ENCODE measurements at places on chromosomes 12 and 14.

GRCh38 chr12:65123435-65124063 is 2.4 kb upstream of the WIF1 start:
- peak; percentile 92 for DNase-seq

DNA sequence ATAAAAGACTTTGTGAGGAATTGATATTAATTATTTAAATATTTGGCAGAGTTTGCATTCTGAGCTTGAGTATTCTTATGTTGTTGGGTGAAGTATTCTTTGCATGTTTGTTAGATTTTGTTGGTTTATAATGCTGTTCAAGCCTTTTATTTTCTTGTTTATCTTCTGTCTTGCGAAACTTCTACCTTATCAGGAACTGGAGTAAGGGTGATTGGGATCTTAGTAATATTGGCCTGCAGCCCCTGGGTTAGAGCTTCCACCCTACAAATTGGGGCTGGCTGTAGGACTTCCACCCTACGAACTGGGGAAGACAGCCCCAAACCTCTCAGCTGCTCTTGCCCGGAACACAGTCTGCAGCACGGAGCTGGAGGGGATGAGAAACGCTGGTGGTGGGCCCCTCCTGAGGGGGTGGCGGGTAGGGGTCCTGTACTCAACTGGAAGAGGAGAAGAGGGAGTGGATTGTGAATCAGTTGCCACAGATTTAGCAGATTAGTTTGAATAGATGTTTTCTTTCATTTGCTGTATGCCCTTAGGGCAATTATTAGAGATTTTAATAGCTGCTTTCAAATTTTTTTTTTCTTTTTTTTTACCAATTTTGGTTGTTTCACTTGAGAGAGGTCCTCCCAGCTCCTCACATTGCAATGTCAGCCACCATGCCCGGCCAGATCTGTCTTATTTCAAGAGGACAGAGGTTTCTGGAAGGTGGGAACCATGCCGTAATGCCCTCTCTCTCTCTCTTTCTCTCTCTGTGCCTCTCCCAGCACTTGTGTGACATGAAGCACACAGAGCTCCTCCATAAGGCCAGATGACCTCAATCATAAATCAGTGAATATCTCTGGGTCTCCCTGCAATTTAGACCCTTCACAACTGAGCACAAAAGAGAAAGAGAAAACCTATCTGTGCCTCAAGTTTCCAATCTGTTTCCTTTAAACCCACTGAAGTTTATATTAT is 123.4 kb downstream of the DICER1 start:
- DNase-seq: no peak

GRCh38 chr12:94284046-94284445 is 135.7 kb downstream of the PLXNC1 start:
- DNase-seq: no peak

DNA sequence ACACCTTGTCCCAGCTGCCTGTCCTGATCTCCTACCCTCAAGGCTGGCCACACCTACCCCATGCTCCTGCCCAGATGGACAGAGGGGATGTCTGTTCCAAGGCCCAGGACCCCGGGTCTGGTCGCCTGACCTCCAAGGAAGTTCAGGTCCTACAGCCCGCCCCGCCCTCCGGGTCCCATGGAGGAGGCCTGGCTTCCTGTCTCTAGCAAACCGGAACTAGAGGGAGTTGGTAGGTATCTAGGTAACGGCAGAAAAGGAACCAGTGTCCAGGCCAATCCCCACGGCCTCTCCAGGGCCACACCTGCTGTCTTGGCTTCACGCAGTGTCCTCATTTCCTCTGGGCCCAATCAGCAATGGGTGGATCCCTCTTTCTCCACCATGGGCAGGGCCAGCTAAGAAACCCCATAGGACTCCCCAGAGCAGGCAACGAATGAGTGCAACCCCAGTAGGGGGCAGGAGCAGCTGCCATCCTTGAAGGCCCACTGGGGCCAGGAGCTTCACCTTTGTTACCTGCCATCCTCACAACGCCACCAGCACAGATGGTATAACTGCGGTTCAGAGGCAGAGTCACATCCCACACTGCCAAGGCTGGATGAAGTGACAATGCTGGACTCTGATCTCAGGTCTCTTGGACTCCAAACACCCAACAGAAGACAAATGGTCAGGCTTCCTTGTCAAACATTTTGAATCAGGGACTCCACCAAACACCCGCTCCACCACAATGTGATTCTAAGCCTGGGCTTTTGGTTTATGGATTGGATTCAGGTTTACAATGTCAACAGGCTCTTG is 25.1 kb upstream of the RPLP0 start:
- DNase-seq: peak; percentile 77

GRCh38 chr12:71958056-71958455 is 19.4 kb downstream of the TPH2 start:
- no peak for DNase-seq

DNA sequence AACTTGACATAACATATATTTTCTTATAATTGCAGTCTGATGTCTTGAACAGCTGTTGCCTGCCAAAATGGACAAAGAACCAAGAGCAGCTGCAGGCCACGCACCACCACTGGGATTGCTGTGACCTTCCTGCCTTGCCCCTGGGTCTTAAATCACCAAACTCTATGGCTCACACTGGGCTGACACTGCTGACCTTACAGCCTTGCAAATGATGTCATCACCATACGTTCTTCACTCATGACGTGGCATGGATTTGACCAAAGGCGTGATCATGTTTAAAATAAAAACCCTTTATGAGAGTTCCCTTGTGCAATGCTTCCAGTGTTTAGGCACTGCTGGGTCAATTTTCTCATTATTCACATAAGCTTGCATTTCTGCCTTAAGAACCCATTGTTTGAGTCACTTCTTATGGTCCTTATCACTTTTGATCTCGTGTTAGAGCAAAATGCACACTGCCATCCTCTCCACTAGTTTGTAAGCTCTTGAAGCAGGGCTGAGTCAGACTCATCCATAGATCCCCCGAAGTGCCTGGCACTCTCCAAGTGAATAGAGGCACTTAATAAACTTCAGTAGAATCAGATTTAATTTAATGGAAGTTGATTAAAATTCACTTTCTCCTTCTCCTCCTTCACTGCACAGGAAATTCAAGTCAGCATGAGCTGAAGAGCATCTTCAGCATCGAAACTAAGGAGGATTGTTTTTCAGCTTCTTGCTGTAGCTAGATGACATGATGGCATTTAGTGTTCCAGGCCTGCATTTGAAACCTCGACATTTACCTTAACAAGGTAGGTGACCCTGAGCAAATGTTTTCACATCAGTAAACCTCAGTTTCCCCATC is 132.4 kb upstream of the PZP start:
- DNase-seq: no peak

GRCh38 chr14:55126932-55127459 is 2.1 kb upstream of the LGALS3 start:
- no peak for DNase-seq

GRCh38 chr14:65070471-65070976 is 31.8 kb downstream of the MAX start:
- DNase-seq: no peak

- DNase-seq: peak; percentile 71
Observed at GRCh38 chr12:10722502-10722904, 620 bp downstream of the YBX3 start.

DNA sequence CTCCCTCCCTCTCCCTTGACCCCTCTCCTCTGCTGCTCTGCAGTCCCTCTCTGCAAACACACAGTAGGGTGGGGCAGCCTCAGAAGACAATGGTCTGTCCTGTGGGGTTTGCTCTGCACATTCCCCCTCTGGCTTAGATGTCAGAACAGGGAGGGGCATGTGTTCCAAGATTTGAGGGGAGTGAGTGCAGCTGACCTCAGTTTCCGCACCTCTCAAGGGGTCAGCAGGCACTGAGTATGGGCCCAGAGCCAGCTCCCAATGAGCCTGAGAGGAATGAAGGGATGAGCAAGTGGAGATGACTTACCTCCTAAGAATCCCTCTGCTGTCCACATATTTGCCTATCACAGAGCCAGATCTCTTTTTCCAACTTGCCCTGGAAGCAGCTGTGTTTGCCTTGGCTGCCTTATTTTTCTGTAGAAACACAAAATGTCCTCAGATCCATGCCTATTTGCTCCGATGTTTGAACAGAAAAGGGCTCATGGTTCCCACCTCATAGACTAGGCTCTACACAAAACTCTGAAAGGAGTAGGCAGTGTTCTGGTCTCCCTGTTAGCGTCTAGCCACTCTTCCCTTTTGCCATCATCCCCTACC is 111.4 kb downstream of the CRACR2A start:
- no peak for DNase-seq

DNA sequence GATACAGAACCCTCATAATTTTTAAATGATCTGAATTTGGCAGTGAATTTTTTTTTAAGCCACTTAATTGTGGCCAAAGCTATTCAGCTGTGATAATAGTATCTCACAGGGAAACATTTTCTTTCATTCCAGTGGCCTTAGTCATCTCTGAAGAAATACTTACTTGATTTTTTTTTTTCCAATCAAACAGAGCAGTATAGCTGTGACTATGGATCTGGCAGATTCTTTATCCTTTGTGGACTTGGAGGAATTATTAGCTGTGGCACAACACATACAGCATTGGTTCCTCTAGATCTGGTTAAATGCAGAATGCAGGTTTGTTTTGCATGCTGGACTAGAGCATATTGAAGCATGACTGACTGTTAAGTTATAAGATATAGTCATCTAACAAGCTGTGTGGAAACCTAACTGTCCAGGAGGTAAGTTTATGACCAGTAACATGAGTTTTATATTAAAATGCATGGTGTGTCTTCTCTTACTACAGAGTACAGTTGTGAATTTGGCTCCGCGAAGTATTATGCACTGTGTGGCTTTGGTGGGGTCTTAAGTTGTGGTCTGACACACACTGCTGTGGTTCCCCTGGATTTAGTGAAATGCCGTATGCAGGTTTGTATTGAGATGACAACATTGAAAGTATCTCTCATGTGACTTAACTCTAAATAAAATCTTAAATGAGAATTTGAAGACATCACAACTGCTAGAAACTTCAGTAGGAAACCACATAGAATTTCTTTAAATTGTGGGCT is 1.9 kb downstream of the SLC25A3 start:
- DNase-seq: no peak

DNA sequence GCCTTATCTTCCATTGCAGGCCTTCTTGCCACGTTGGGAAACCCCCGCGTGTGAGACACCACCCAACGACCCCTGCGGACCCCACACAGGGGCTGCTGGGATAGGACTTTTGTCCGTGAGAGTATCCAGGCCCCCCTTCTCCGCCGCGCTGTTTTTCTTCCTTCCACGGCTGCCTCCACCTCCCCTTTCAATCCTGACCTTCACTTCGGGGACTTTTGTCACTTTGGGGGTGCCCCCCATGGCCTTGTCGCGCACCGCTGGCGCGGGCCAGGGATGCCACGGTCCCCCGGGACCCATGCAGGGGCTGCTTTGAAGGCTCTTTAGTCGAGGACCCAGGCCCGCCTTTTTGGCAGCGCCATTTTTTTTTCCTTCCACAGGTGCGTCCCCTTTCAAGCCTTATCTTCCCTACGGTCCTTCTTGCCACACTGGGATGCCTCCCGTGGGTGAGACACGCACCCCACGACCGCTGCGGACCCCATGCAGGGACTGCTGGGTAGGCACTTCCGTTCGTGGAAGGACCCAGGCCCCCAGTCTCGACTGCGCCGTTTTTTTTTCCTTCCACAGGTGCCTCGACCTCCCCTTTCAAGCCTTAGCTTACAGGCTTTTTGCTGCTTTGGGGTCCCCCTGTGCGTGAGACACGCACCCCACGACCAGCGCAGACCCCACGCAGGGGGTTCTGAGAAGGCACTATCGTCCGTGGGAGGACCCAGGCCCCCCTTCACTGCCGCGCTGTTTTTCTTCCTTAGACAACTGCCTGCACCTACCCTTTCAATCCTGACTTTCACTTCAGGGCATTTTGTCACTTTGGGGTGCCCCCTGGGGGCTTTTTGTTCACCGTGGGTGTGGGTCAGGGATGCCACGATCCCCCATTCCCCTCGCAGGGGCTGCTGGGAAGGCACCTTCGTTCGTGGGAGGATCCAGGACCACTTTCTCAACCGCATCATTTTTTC is 267.4 kb downstream of the ALG10 start:
- DNase-seq: no peak

- no peak for DNase-seq
Observed at GRCh38 chr12:53652366-53652765, 23.5 kb downstream of the ATP5MC2 start.

GRCh38 chr14:100222224-100223093 is 16.5 kb upstream of the YY1 start:
- DNase-seq: peak; percentile 68

DNA sequence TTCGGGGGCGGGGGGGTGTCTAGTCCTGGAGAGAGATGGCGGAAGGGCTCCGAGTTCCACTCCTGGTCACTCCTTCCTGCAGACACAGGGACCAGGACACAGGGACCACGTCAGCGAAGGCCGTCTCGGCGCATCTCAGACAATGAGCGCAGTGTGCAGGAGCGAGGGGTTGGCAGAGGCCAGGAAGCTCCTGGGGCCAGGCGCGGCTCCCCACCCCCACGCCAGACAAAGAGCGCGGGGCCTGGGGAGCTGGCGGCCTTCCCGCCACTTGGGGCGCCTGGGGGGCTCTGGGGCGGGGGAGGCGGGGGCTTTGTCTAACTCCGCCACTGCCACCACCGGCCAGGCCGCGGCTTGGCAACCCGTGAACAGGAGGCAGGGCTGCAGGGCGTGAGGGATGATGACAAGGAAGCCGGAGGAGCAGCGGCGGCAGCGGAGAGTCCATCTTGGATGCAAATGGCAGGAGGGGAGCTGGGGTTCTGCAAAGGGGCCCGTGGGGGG is 2.2 kb downstream of the CDK2AP1 start:
- peak; percentile 96 for DNase-seq

- no peak for DNase-seq
Observed at GRCh38 chr14:102988054-102988453, 65.6 kb downstream of the AMN start.

GRCh38 chr12:107415071-107415470 is 270.5 kb upstream of the PWP1 start:
- no peak for DNase-seq

DNA sequence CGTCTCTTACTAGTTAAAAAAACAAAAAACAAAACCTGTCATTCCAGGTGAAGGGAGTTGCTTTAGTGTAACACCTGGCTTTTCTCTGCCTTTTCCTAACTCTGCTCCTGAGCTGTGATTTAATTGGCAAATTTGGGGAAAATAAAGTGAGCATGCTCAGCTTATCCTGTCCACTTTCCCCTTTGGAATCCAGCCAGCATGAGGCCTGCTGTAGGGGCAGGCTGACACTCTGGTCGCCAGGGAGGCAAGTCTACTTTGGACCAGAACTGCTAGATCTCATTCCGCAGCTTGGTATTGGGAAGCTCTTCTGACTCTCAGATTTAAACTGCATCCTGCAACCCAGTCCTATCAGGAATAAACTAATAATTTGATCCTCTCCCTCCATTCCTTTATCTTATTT is 30.1 kb downstream of the CDKN1B start:
- DNase-seq: no peak

GRCh38 chr14:63394841-63395240 is 76.1 kb upstream of the GPHB5 start:
- DNase-seq: no peak

DNA sequence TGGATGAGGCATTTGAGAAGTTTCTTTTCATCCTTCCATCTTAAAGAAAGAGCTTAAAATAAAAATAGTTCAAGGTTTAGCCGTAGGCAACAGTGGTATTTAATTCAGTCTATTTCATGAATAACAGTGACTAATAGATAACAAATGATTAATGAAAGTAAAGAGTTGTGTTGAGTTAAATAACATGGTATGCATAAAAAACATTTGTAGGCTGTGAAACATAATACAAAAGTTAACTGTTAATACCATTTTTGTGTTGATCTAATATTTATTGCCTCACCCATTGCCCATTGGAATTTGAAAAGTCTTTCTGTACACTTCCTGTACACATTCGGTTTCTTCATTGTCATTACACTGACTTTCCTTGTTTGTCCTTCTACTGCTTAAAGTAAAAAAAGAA is 108.6 kb upstream of the PDE3A start:
- no peak for DNase-seq

- peak; percentile 73 for DNase-seq
Observed at GRCh38 chr12:69239922-69240630, 707 bp downstream of the CPSF6 start.
